Activated T-cell treated with anti-CD3 and anti-CD28 coated beads for 1 hour (primary cell): ENCODE measurements at places on chromosomes 1 and 21.
A peak's percentile ranks its signal among the peaks of the same experiment; 100 is the strongest.

- no peak for DNase-seq
These were observed 130.7 kb upstream of the ZNF648 start for GRCh38 chr1:182192215-182192614.

- no peak for DNase-seq
These were observed 167.1 kb upstream of the OLFM3 start for GRCh38 chr1:102163799-102164198.

- no peak for DNase-seq
These were observed 90.8 kb upstream of the AJAP1 start for GRCh38 chr1:4563586-4563985.

DNA sequence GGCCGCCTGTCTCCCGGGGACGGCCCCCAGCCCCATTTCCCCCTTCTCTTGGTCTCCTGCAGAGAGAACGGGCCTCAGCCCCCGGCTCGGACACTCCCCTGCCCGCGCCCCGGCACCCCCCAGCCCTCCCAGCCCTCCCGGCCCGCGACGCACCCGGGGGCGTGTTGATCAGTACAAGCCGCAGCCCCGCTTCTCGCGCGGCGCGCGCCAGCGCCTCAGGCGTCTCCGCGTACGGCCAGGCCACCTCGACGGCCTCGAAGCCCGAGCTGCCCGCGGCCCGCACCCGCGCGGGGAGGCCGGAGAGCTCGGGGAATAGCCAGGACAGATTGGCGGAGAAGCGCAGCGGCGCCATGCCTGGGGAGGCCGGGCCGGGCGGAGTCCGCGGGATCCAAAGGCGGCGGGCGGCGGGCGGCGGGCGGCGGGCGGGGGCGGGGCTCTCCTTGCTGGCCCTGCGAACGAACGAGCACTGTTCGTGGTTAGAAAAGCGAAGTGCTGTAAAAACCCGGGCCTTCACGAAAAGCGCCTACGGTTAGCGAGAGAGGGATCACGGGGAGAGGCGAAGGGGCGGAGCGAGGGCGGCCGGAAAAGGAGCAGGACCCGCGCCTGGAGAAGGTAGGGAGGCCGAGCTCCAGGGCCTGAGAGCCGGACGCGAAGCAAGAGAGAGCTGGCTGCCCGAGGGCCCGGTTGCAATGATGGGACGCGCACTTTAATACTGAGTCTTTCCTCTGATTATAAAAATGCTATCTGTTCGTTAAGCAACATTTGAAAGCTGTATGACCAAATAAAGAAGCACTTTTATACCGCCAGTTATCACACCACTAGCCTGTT, at the start of gene HYI:
Gene HYI (minus strand): TSS at position 490 of the 828 bp plus-strand sequence. CDS start 138 bp downstream, at position 352.
- DNase-seq: peak; percentile 50

DNA sequence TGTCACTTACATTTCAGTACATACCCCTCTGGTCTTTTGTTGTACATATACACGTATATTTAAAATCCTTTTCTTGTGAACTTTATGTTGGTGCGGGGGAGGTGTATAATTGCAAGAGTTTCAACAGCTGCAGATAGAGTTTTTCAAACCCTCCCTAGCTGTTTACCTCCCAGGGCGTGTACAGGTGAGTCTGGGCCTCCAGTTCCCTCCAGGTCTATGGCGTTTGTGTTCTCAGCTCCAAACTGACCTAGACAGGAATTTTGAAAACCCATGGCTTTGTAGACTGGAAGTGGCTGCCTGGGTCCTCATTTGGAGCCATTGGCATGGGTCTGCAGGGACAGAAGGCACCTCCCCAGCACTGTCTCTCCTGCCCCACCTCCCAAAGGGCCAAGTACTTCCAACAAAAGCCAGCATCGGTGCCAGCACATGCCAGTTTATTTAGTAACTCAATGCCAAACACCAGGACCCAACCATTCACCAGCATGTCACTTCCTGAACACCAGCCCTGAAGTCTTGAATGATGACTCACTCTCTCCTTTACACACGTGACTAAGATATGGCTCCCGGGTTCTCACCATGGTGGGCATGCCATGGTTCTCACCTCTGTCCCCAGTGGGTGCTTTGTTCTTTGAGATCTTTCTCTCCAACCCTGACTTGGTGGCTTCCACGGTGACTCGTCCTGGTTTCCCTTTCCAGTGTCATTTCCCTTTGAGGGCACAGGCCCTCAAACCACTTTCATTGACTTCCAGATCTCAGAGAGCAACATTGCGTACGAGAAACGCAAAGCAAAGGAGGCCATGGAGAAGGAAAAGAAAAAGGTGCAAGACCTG, 57.3 kb upstream of the EFHD2 start:
- DNase-seq: no peak

DNA sequence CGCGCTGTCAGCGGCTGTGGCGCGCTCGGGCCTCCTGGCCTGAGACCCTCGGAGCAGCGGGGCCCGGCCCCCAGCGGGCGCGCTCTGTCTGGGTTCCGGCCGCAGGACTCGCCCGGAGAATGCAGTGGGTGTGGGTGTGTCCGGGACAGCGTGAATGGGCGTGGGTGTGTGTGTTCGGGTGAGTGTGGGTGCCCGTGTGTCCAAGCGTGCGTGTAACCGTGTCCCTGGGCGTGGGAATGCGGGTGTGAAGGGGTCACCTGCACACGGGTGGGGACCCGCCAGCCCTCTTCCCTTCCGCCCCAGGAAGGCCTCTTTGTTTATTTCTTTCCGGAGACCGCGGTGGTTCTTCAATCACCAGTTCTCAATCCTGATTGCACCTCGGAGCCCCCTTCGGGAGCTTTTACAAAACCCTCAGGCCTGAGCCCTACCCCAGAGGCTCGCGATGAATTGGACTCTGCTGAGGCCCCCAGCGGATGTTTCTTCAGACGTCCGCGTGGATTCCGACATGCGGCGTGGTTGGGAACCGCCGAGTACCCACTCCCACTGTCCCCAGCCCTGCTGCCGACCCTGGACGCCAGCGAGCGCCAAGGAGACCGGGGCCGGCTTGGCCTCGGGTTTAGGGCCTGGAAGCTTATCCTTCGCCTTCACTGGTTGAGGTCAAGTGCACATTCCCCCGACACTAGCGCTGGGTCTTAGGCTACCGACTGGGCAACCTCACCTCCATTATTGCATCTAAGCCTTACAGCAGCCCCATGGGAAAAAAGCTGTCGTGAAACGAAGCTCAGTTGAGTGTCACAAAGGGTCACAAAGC, 19.3 kb downstream of the SERTAD4 start:
- no peak for DNase-seq

GRCh38 chr21:18253799-18254198, 9.2 kb downstream of the CHODL start:
- DNase-seq: no peak
